A549 treated with dexamethasone at 1 μM for 4 hours (cell line): ENCODE measurements at places on chromosomes 13 and 19. TPM values are rescaled to one million over a fixed set of nuclear protein-coding genes. Genes with fewer than 3 reads are reported as not detected.

SMIM44 gene
- not detected in 5 replicates for total RNA-seq

FFAR3 gene
- total RNA-seq: 0.06 to 0.17 TPM in 2 of 5 replicates, not detected in the others

CD209 gene
- not detected in 5 replicates for total RNA-seq

TUBA3C gene
- total RNA-seq: 0.06 to 0.12 TPM (median 0.07 TPM) in 3 of 5 replicates, not detected in the others

SIAH3 gene
- total RNA-seq: not detected in 5 replicates

LYPD3 gene
- 0.21 to 0.37 TPM (median 0.28 TPM) in 5 replicates for total RNA-seq

C5AR2 gene
- total RNA-seq: 7.0 to 13.8 TPM (median 11.3 TPM) in 5 replicates
